ENCODE measurements at places on chromosomes 12 and 14. TPM values are rescaled to one million over a fixed set of nuclear protein-coding genes. Genes with fewer than 3 reads are reported as not detected.

DNA sequence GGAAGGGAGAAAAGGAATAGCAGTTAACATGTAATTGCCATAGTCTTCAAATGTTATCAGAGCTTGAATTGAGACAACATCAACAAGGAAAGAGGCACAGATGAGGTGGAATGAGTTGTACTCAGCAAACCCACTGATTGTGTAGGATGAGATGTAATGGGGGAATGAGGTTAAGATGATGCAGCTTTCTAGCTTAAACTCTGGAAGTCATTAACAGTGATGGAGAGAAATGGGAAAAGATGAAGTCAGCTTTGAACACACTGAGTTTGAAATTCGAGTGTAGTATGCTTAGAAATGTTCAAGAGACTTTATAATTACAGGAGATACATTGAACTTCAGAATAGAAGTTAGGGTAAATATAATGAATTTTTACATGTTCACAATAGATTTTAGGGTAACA is 106.9 kb downstream of the PRKD1 start:
- DNase-seq: no peak
- no peaks in the 10 kb centered on the region for H3K36me3 ChIP-seq
- no peak overlapping the region for H3K27ac ChIP-seq
- H3K4me3 ChIP-seq: no peak overlapping the region

The ADCY6 gene
- 46.2 TPM for total RNA-seq

DNA sequence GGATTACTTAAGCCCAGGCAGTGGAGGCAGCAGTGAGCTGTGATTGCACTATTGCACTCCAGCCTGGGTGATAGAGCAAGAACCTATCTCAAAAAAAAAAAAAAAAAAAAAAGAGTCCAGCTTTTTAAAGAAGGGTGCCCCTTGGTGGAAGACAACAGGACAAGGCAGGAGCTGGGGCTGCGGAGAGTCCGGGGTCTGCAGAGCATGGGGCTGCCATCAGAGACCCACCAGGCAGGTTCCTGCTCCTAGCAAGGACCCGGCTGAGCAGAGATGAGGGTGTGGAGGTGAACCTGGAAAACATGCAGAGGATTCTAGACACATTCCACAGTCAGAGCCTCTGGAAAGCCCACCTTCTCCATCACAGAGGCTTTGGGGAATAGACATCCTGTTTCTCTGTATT is 21.0 kb upstream of the CIPC start:
- H3K27me3 ChIP-seq: no peaks in the 10 kb centered on the region
- no peaks in the 10 kb centered on the region for H3K36me3 ChIP-seq
- H3K4me1 ChIP-seq: peaks cover 14% of the 10 kb centered on the region
- DNase-seq: no peak
- no peak overlapping the region for H3K4me3 ChIP-seq

DNA sequence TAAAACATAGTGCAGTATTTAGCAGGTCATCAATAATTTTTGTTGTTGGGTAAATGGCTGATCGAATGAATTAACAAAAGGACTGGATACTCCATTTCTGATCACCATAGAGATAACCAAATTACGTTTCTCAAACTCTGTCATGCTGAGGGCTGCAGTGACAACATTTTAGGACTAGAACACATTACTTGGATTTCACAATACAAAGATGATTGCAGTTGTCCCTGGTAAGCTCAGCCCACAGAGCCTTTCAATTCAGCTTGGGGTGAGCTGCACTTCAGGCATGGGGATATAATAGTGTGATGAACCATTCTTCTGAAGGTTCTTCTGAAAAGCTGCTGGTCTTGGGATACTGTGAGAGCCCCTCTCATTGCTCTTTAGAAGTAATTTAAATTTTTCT is 74.3 kb downstream of the FAR2 start:
- no peak overlapping the region for H3K4me3 ChIP-seq
- no peaks in the 10 kb centered on the region for H3K36me3 ChIP-seq
- no peaks in the 10 kb centered on the region for H3K27me3 ChIP-seq

DNA sequence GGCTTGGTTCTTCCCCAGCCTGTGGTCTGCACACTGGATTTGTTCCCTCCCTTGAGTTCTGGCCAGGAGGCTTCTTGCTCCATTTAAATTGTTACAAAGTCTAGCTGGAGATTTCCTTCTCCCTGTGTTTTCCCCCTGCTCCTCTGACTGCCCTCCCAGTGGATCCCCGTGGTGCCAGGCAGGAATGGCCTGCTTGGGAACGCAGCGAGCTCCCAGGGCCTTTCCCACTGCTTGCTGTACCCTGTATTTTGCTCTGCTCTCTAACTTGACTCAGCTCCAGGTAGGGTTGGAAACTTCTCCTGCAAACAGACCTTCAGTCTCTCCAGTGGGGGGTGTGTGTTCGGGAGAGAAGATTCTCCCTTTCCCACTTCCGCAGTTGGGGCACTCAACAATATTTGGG is 349.2 kb upstream of the FBXO33 start:
- H3K4me3 ChIP-seq: no peak overlapping the region
- no peak overlapping the region for H3K27ac ChIP-seq
- H3K4me1 ChIP-seq: no peaks in the 10 kb centered on the region
- H3K36me3 ChIP-seq: no peaks in the 10 kb centered on the region
- DNase-seq: no peak

GRCh38 chr14:49997991-49998390 is 105.1 kb downstream of the ARF6 start:
- H3K36me3 ChIP-seq: no peaks in the 10 kb centered on the region
- DNase-seq: no peak
- H3K4me3 ChIP-seq: no peak overlapping the region
- H3K4me1 ChIP-seq: peaks cover 35% of the 10 kb centered on the region

- H3K36me3 ChIP-seq: no peaks in the 10 kb centered on the region
- no peaks in the 10 kb centered on the region for H3K27me3 ChIP-seq
- DNase-seq: no peak
- peaks cover 6% of the 10 kb centered on the region for H3K4me1 ChIP-seq
- no peak overlapping the region for H3K4me3 ChIP-seq
These were observed 72.9 kb upstream of the TSPAN11 start for GRCh38 chr12:30853561-30854133.

The KRT83 gene
- total RNA-seq: not detected

- no peak overlapping the region for H3K4me3 ChIP-seq
- no peaks in the 10 kb centered on the region for H3K27me3 ChIP-seq
- no peaks in the 10 kb centered on the region for H3K4me1 ChIP-seq
- no peak for DNase-seq
- no peaks in the 10 kb centered on the region for H3K36me3 ChIP-seq
These were observed 133.6 kb upstream of the SLC35F4 start for GRCh38 chr14:57999471-57999870.

DNA sequence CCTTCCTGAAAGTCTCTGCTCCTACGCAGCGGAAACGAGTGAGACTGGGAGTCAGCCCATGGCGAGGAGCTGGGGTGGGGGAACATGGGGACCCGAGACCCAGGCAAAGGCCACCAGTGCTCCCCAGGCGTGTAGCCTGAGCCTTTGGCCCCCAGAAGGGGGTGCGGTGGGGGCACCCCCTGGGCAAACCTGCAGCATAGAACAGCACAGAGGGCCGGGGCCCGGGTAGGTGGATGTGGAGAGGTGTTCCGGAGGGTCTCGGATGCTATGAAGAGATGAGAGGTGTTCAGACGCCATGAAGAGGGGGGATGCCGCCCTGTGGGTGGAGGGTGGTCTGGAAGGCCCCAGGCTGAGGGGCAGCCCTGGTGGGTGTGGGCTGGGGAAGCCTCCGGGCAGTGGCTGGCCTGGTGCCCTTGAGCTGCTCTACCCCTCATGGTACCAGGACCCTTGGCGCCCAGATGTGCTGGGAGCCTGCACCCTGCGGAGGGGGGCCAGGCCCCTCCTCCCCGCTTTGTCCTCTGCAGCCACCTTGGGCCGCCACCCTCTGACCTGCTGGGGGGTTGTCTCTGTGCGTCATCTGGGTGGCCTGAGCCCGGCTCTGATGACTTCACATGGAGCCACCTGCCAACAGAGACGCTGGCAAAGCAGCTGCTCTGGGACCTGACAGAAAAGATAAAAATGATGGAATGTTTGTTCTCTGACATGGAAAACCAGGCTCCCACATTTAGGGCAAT is 83.4 kb downstream of the KIF26A start:
- H3K4me1 ChIP-seq: no peaks in the 10 kb centered on the region
- H3K36me3 ChIP-seq: no peaks in the 10 kb centered on the region
- DNase-seq: no peak
- no peaks in the 10 kb centered on the region for H3K27me3 ChIP-seq

DNA sequence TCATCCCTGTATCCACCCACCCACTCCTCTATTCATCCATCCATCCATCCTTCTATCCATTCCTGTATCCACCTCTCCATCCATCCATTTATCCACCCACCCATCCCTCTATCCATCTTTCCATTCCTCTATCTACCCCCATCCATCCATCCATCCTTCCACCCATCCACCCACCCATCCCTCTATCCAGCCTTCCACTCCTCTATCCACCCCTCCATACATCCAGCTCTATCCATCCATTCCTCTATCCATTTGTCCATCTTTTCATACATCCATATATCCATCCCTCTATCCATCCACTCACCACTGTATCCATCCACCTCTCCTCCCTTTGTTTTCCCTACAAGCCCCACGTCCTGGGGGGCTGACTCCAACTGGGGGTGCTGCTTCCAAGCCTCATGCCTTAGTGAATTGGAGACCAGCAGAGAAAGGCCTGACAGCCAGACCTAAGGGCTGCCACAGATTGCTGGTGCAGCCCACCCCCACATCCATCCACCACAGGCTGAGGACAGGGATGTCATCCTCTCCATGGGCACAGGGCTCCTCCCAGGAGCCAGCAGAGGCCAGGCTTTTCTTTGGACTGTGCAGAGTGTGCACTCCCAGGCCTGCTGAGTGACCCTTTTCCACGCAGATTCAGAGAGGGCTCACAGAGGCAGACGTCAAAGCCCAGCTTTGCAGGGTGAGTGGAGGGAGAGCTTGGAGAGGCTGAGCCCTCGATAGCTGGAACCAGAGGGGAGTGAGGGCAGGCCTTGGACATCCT is 18.9 kb upstream of the GPR132 start:
- H3K27ac ChIP-seq: no peak overlapping the region
- H3K4me1 ChIP-seq: peaks cover 19% of the 10 kb centered on the region
- DNase-seq: no peak
- H3K36me3 ChIP-seq: no peaks in the 10 kb centered on the region
- no peak overlapping the region for H3K4me3 ChIP-seq
- no peaks in the 10 kb centered on the region for H3K27me3 ChIP-seq

GRCh38 chr12:104570174-104570907 is 113.6 kb downstream of the CHST11 start:
- no peak overlapping the region for H3K4me3 ChIP-seq
- no peak for DNase-seq
- H3K36me3 ChIP-seq: no peaks in the 10 kb centered on the region
- no peak overlapping the region for H3K27ac ChIP-seq
- no peaks in the 10 kb centered on the region for H3K27me3 ChIP-seq
- H3K4me1 ChIP-seq: no peaks in the 10 kb centered on the region

DNA sequence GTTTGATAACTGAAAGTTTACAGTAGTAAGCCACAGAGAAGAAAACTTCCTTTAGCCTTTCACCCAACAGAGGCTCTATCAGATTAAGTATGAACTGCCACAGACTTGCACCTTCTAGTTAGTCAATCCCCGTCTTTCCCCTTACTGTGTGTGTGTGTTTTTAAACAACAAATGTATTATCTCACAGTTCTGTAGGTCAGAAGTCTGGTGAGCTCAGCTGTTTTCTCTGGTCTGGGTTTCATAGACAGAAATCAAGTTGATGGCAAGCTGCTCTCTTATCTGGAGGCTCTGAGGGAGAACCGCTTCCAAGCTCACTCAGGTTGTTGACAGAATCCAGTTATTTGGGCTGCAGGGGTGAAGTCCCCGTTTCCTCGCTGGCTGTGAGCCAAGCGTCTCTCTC is 320.5 kb downstream of the PRKD1 start:
- DNase-seq: no peak
- no peaks in the 10 kb centered on the region for H3K36me3 ChIP-seq
- no peak overlapping the region for H3K27ac ChIP-seq
- peaks cover under 1% of the 10 kb centered on the region for H3K4me1 ChIP-seq
- no peak overlapping the region for H3K4me3 ChIP-seq

- H3K36me3 ChIP-seq: no peaks in the 10 kb centered on the region
- no peak overlapping the region for H3K4me3 ChIP-seq
- peaks cover 17% of the 10 kb centered on the region for H3K4me1 ChIP-seq
- H3K27ac ChIP-seq: no peak overlapping the region
- no peaks in the 10 kb centered on the region for H3K27me3 ChIP-seq
These were observed 60.9 kb downstream of the EMP1 start for GRCh38 chr12:13257356-13257875.

The P2RX2 gene
- not detected for total RNA-seq

DNA sequence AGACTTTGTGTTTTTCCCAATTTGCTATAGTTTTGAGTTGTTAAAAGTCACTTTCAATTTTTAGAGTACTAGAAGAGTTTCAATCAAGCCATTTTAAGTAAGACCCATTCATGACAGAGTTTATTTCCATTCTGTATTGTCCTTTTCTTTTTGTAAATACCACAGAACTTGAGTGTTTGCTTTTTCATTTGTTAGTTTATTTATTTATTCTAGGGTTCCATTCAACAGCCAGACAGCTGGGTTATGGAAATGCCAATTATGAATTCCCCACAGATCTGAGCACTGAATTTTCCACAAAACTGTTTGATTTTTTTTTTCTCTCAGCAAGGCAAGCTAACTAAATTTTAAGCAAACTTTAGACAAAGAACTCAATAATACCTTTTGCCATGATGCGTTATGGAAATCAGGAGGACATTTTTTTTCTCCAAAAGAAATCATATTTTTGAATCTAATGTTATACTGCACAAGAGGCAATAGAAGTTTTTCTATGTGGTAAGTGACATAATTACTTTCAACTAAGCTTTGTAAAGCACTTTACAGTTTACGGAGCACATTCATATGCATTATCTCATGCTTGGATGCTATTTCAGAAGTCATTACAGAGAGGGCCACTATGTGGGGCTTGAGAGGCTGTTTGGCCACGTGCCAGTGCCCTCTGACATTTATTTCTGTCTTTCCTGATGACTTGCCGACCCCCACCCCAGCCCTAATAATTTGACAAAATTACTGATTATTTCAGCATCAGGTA is 181.5 kb downstream of the VRK1 start:
- no peak for DNase-seq
- H3K27me3 ChIP-seq: no peaks in the 10 kb centered on the region
- no peaks in the 10 kb centered on the region for H3K36me3 ChIP-seq
- no peak overlapping the region for H3K4me3 ChIP-seq
- no peaks in the 10 kb centered on the region for H3K4me1 ChIP-seq

GRCh38 chr12:102234599-102234998 is 37.0 kb upstream of the PMCH start:
- H3K27me3 ChIP-seq: peaks cover 3% of the 10 kb centered on the region
- DNase-seq: no peak
- no peak overlapping the region for H3K27ac ChIP-seq
- H3K4me3 ChIP-seq: no peak overlapping the region
- H3K4me1 ChIP-seq: no peaks in the 10 kb centered on the region

DNA sequence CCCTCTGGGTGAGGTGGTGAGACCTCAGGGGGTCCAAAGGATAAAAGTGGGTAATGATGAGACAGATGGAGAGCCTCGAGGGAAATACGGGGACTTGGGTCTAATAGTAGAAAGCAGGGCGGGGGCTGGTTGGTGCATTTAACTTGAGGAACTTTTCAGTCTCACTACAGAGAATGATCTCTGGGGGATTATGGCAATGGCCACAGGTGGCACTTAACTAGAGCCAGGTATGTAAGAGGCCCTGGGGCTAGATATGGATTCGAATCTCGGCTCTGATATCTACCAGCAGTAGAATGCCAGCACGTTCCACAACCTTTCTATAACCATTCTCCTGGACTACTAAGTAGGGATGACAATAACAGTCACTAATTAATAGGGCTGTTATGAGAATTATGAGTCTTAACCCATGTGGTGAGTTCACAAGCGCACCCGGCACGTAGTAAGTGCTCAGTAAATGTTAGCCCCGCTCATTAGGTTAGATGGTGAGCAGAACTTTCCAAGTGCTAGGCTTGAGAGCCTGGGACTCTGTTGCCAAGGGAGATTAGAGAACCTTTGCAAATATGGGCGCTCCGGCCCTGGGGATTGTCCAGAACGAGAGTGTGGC is 888 bp upstream of the PLXNC1 start:
- peaks cover 82% of the 10 kb centered on the region for H3K27me3 ChIP-seq
- no peaks in the 10 kb centered on the region for H3K36me3 ChIP-seq
- H3K4me1 ChIP-seq: no peaks in the 10 kb centered on the region
- no peak overlapping the region for H3K4me3 ChIP-seq

The NGB gene
- total RNA-seq: not detected

The RPS6KL1 gene
- 23.8 TPM for total RNA-seq

Data from endothelial cell of umbilical vein (primary cell).